ENCODE measurements at places on chromosomes 1 and 21.
A peak's percentile ranks its signal among the peaks of the same experiment; 100 is the strongest.

GRCh38 chr1:182098301-182098700, 36.8 kb upstream of the ZNF648 start:
- DNase-seq = no peak

GRCh38 chr1:91693557-91693956, 192.4 kb downstream of the TGFBR3 start:
- no peak for DNase-seq

GRCh38 chr1:152347116-152347728, 12.6 kb downstream of the FLG2 start:
- peak; percentile 38 for DNase-seq

DNA sequence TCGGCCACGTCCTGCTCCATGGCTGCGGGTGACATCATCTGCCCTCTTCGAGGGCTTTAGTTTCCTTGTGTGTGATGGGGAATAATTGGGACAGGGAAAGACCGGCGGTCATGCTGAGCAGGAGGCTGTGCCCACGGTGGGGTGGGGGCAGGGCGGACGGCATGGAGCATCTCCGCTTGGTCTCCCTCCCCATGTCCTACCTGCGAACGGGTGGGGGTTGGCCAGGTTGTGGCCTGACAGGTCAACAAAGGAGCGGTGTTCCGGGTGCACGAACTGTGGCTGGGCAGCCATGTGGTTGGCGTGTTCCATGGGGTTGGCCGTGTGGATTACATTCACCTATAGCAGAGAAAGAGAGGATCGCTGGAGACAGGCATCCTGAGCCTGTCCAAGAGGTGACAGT, 80.0 kb downstream of the PIK3CD start:
- no peak for DNase-seq

DNA sequence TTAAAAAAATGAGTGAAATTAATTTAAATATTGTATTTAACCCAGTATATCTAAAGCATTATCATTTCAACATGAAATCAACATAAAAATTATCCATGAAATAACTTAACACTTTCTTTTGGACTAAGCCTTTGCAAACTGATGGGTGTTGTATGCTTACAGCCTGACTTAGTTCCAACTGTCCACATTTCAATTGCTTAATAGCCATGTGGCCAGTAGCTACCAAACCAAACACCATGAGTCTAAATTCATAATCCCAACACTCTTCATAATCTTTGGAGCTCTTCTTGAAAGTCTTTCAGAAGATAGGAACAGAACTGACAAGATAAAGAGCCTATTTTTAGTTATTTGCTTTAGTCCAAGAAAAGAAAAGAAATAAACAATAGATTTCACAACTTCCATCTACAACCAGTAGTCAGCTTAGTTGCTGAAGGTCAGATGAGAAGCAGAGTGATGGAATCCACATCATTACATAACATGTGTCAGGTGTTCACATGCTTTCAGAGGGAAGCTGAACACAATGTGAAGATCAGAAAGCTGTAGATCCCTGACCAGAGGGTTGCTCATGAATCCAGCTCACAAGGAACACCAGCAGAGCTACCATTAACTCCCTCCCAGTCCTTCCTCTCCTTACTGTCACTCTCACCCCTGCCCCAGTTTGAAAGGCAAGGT, 144.0 kb upstream of the ZNF648 start:
- DNase-seq = no peak

DNA sequence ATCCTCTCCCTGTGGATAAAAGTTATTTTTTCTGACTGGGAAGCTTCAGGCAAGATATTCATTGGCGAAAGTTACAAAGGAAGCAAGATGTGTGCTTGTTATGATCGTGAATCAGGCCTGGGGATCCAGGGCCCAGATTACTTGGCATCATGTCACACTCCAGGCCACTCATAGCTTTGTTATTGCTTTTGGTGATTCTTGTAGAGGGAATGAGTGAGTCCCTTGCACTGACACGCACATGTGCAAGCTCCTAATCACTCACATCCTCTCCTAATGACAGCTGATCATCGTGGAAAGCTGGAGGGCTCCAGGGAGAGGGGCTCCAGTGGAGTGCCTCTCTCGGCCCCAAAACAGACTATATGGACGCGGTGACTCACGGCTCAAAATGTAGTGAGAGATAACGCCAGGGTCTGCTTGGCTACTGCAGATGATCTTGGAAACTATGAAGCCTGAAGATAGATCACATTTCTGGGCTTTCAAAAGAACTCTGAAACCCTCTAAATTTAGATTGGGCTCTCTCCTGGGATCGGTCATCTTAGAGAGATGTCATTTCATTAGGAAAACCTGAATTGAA, 481.1 kb upstream of the USP24 start:
- DNase-seq = no peak

GRCh38 chr1:236137285-236137852, 5.0 kb upstream of the GPR137B start:
- no peak for DNase-seq

GRCh38 chr1:20735581-20736111, 3.1 kb upstream of the SH2D5 start:
- DNase-seq = no peak

GRCh38 chr1:64215576-64215975, 12.2 kb downstream of the UBE2U start:
- no peak for DNase-seq

DNA sequence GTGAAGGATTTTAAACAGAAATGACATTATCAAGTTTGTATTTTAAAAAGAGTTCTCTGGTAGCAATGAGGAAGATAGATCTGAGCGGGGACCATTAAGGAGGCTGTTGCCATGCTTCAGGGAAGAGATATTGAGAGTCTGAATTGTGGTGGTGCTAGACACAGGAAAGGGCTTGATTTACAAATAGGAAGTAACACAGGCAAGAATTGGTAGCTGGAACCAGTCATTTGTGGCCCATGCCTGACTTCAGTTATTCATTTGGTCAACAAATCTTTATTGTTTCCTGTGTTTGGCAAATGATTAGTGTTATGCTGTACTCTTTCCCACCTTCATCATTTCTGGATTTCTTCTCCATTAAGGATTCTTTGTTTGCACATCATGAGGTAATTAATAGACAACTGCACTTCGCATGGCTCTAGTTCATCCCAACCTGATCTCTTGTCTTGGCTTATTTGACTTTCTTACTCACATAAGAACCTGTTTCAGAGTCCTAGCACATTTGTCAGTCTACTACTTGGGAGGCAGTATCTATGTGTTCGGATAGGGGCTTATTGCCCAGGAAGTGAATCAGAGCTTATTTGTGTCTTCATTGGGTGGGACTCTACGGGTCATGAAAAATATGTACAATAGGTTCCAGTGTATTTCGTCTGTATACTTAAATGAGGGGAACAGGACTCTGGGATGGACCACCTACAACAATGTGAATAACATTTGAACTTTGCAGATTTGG, 32.3 kb downstream of the EEIG2 start:
- no peak for DNase-seq

- DNase-seq = no peak
Measured at GRCh38 chr1:77415579-77415978, 133.8 kb downstream of the AK5 start.

GRCh38 chr1:55289614-55290013, 74.5 kb upstream of the USP24 start:
- DNase-seq = no peak

- DNase-seq = no peak
Measured at GRCh38 chr1:44447051-44447810, 42.2 kb downstream of the RNF220 start.

DNA sequence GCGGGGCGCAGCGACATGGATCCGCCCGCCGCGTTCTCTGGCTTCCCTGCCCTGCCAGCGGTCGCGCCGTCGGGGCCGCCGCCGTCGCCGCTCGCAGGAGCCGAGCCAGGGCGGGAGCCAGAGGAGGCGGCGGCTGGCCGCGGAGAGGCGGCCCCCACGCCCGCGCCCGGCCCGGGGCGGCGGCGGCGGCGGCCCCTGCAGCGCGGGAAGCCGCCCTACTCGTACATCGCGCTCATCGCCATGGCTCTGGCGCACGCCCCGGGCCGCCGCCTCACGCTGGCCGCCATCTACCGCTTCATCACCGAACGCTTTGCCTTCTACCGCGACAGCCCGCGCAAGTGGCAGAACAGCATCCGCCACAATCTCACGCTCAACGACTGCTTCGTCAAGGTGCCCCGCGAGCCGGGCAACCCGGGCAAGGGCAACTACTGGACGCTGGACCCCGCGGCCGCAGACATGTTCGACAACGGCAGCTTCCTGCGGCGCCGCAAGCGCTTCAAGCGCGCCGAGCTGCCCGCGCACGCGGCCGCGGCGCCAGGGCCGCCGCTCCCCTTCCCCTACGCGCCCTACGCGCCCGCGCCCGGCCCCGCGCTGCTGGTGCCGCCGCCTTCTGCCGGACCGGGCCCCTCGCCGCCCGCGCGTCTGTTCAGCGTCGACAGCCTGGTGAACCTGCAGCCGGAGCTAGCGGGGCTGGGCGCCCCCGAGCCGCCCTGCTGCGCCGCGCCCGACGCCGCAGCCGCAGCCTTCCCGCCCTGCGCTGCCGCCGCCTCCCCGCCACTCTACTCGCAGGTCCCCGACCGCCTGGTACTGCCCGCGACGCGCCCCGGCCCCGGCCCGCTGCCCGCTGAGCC, 459 bp downstream of the FOXE3 start:
- DNase-seq = peak; percentile 39

DNA sequence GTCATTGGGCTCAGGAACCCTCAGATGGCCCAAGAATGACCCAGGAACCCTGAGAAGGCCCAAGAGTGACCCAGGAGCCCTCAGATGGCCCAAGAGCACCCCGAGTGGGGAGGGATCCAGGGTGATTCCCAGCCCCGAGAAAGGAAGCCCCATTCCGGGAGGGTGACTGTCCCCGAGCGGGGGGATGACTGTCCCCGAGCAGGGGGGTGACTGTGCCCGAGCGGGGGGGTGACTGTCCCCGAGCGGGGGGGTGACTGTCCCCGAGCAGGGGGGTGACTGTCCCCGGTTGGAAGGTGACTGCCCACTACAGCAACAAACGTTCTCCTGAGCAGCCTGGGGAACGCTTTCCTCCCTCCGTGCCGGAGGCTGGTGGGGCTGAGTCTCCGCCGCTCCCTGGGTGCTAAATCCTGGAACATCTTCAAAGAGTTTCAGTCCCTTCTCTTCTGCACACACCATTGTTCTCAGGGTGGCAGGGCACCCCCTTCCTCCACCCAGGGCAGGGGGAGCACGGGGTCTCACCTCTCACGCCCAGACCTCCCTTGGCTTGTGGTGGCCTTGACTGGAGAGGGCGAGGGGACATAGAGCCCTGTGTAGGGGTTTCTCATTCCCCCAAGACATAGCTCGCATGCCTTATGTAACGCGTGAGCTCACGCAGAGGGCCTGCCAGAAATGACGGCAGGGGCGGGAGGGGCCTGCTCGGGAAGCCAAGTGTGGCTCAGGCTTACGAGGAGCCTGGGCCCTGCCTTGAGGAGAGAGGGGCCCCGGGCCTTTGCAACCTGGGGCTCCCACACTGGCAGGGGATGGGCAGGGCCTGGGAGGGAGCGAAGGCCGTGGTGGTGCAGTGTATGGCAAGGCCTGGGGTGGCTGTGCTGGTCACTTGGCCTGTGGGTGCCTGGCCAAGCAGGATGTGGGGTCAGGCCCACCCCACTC, 14.3 kb upstream of the SKI start:
- DNase-seq = no peak

DNA sequence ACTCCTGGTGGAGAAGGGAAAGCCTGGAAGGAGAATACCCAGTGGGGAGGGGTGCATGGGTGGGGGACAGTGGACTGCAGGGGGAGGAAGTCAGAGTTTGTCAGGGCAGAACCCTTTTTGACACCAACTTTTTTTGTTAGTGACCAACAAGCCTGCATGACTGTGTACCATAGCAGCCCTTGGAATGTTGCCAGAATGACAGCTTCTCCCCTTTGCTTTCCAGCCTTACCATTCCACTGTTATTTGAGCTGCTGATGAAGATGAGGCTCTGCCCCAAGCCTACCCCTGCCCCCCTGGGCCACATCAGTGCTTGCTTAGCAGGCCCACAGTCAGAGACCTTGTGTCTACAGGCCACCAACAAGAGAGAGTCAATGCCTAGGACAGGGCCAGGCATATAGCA, 341.2 kb downstream of the HHAT start:
- no peak for DNase-seq

- DNase-seq = no peak
Measured at GRCh38 chr1:75172556-75172955, 38.4 kb downstream of the LHX8 start.

GRCh38 chr1:63368131-63368530, 704 bp downstream of the ALG6 start:
- no peak for DNase-seq

- DNase-seq = no peak
Measured at GRCh38 chr1:46817814-46818213, 19.0 kb downstream of the CYP4B1 start.

- DNase-seq = peak; percentile 66
Measured at GRCh38 chr1:37481289-37482003, 7.1 kb downstream of the ZC3H12A start.

GRCh38 chr1:12144236-12144635, 22.6 kb upstream of the TNFRSF1B start:
- no peak for DNase-seq

DNA sequence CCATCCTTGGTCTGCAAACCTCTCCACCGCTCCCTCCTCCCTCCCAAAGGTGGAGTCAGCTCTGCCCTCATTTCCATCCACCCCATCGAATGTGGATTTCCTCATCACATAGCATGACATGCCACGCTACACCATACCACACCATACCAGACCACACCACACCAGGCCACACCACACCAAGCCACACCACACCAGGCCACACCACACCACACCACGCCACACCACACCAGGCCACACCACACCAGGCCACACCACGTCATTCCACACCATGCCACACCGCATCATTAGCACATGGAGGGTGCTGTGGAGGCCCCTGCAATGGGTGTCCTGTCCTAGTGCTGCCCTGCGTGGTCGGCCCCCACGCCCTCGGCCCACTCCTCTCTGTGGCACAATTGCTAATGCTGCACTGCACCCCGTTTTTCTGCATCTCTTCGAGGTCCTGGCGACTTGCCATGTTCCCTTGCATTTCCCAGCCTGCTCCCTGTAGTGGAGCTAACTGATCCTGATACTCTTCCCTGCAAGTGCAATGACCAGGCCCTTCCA, 11.3 kb downstream of the DFFB start:
- no peak for DNase-seq

- no peak for DNase-seq
Measured at GRCh38 chr1:39294531-39294930, 90.0 kb downstream of the MACF1 start.

DNA sequence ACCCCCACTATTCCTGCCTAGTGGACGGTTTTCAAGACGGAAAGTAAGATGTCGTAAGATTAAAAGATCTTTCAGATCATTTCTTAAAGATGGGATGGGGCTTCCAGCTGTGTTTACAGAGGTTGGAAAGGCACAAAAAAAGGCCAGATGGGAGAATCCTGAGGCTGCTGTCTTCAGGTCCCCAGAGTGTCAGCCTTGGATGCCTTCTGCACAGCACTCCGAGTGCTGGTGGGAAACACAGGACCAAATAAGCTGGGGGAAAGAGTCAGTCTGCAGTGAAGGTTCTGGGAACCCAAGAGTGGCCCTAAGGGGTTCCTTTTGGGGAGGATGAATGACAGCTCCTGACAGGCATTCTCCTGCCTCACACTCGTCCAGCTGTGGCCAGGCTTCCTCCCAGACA, 96.5 kb downstream of the COLGALT2 start:
- DNase-seq = no peak

GRCh38 chr1:3298197-3298596, 156.3 kb upstream of the ARHGEF16 start:
- DNase-seq = no peak

- no peak for DNase-seq
Measured at GRCh38 chr1:2349806-2350205, 41.5 kb downstream of the MORN1 start.

Data from activated T-cell treated with anti-CD3 and anti-CD28 coated beads, Interleukin-2, amount 50 U/mL, for 48 hours (primary cell).